Colonic mucosa (tissue), 4 donors: ENCODE measurements at places on chromosomes 11 and 22. TPM values are rescaled to one million over a fixed set of nuclear protein-coding genes. Genes with fewer than 3 reads are reported as not detected.

DNA sequence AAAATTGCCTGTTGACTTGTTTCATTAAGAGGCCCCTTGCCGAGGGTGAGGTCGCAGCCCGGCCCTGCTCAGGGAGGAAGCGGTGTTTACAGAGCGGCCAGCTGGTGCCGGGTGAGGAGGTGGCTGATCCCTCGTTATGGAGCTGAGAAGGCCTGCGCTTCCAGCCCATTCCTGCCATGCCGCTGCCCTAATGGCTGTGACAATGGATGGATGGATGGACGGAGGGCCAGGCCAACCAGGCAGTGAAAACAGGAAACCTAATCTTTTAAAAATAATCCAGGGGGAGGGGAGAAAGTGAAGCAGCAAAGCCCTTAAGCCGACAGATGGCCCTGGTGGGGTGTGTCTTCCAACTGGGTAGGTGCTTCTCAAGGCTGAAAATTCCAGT, 38.5 kb downstream of the BCR start:
- no peaks in the 10 kb centered on the region for H3K36me3 ChIP-seq
- peaks cover 33% of the 10 kb centered on the region for H3K4me1 ChIP-seq
- H3K27me3 ChIP-seq, result no peaks in the 10 kb centered on the region
- DNase-seq, result peak; percentile 76

DNA sequence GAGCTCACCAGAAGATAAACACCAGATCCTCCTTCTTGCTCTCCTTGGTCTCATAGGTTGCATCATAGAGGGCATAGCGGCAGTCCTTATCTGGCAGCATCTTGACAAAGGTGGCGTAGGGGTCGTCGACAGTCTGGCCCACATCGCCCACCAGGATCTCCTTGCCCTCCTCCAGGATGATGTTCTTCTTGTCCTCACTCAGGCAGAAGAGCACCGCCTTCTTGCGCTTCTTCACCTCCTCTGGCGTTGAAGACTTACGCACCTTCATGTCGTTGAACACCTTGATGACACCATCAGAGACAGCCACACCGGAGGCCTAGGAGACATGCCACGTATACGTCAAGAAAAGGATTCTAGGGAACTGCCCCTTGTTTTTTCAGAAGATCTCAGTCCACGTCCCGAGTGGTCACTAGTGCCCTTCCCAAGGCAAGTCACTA, 2.0 kb downstream of the CFL1 start:
- H3K4me1 ChIP-seq, result peaks cover 31% of the 10 kb centered on the region
- H3K36me3 ChIP-seq, result peaks cover 16% of the 10 kb centered on the region
- peak overlapping the region; percentile 92 for H3K4me3 ChIP-seq
- no peaks in the 10 kb centered on the region for H3K27me3 ChIP-seq
- peak overlapping the region; percentile 100 for H3K27ac ChIP-seq

DNA sequence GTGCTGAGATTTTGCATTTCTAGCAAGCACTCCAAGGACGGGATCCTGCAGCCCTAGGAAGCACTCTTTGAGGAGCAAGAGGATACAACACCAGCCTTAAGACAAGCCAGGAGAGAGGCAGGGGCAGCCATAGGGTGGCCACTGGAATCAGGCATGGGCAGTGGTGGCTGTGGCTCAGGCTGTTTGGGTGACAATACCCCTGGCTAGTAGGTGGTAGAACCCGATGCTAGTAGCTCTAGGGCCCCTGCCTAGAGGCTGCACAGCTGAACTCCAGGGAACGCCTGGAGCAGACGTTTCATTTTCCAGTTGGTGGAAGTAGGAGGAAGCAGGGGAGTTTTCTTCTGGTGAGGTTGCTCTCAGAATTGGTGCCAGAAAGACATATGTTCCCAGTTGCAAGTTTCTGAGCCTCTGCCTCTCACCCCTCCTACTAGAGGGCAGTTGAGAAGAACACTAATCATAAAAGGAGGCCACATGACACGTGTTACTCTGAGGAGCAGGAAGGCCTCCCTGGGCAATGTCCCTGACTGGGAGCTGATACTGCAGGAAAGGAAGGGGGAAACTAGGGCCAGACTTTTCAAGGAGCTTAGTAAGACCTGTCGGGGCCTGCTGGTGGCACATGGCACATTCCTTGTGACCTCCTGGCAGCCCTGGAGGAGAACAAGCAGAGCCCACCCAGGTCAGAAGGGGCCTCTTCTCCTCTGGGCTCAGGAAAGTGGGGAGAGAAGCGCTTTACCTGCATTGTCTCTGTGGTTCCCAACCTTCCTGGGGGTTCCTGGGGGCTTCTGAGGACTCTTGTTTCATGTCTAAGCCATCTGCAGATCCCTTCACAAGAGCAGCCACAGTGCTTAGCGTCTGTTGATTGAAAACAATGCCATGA, 56.6 kb upstream of the DRD2 start:
- no peak for DNase-seq
- H3K27ac ChIP-seq, result no peak overlapping the region
- no peaks in the 10 kb centered on the region for H3K27me3 ChIP-seq
- H3K4me1 ChIP-seq, result no peaks in the 10 kb centered on the region
- no peaks in the 10 kb centered on the region for H3K36me3 ChIP-seq

- no peak for DNase-seq
- no peaks in the 10 kb centered on the region for H3K27me3 ChIP-seq
- H3K4me3 ChIP-seq, result no peak overlapping the region
- no peaks in the 10 kb centered on the region for H3K36me3 ChIP-seq
- no peaks in the 10 kb centered on the region for H3K4me1 ChIP-seq
Measured at GRCh38 chr11:78050964-78051831, 12.5 kb upstream of the THRSP start.

Gene MAJIN
- total RNA-seq, result not detected

Gene TSPAN18
- 13.4 TPM for total RNA-seq

Gene AMBRA1
- total RNA-seq, result 32.7 TPM

DNA sequence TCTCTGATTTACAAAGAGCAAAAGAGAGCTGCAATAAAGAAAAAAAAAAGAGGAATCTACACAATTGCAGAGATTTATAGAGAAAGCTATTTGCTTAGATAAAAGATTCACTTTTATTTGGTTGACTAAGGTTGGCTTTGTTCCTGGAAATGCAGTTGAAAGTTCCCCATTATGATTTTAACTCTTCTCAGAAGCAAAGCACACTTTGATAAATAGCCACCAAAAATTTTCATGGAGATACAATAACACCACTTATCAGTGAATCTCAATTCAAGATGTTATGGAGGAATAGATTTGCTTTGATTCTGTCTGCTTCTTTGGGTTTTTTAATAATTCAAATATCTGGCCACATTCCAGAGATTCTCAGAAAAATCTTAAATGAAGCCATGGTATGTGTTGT, 88.5 kb upstream of the ANO3 start:
- no peaks in the 10 kb centered on the region for H3K4me1 ChIP-seq
- no peaks in the 10 kb centered on the region for H3K36me3 ChIP-seq
- H3K4me3 ChIP-seq, result no peak overlapping the region
- no peak overlapping the region for H3K27ac ChIP-seq
